ENCODE measurements at places on chromosomes 2 and 18. TPM values are rescaled to one million over a fixed set of nuclear protein-coding genes. Genes with fewer than 3 reads are reported as not detected.

The FABP1 gene
- total RNA-seq, result 1.1 TPM

The FAP gene
- total RNA-seq, result 17.2 TPM

The CDH19 gene
- 0.47 TPM for total RNA-seq

The PPP1R1C gene
- total RNA-seq, result 1.7 TPM

The CGREF1 gene
- 3.6 TPM for total RNA-seq

The C2orf92 gene
- total RNA-seq, result 8.4 TPM

The UGT1A9 gene
- 1.4 TPM for total RNA-seq

The ERBB4 gene
- 104 TPM for total RNA-seq

The TUBB8B gene
- total RNA-seq, result not detected

The GPR35 gene
- 2.5 TPM for total RNA-seq

The DYSF gene
- total RNA-seq, result 51.5 TPM

The ASTL gene
- 0.18 TPM for total RNA-seq

The NEB gene
- 313 TPM for total RNA-seq

The PSMD1 gene
- total RNA-seq, result 72.2 TPM

The LGALSL gene
- 19.2 TPM for total RNA-seq

The FBXO15 gene
- 3.5 TPM for total RNA-seq

The DPP4 gene
- total RNA-seq, result 85.9 TPM

The CFC1 gene
- total RNA-seq, result not detected

The MDH1B gene
- 7.0 TPM for total RNA-seq

The TFPI gene
- 43.4 TPM for total RNA-seq

The ASPRV1 gene
- 3.4 TPM for total RNA-seq

The AQP12B gene
- total RNA-seq, result 0.58 TPM

The ALK gene
- 0.29 TPM for total RNA-seq
